ENCODE measurements at places on chromosomes 7 and 10. TPM values are rescaled to one million over a fixed set of nuclear protein-coding genes. Genes with fewer than 3 reads are reported as not detected.
A peak's percentile ranks its signal among the peaks of the same experiment; 100 is the strongest.

- H3K4me1 ChIP-seq: no peaks in the 10 kb centered on the region
- H3K27me3 ChIP-seq: no peaks in the 10 kb centered on the region
- H3K4me3 ChIP-seq: no peak overlapping the region
- H3K36me3 ChIP-seq: no peaks in the 10 kb centered on the region
Measured at GRCh38 chr10:8174762-8175161, 120.3 kb downstream of the GATA3 start.

GRCh38 chr10:110502851-110503301 lies 5.2 kb downstream of the DUSP5 start:
- no peaks in the 10 kb centered on the region for H3K27me3 ChIP-seq
- no peak for DNase-seq
- H3K4me3 ChIP-seq: no peak overlapping the region
- peaks cover 8% of the 10 kb centered on the region for H3K36me3 ChIP-seq
- peak overlapping the region; percentile 80 for H3K27ac ChIP-seq

GRCh38 chr10:51522858-51523257 lies 176.5 kb downstream of the CSTF2T start:
- no peak for DNase-seq
- no peaks in the 10 kb centered on the region for H3K36me3 ChIP-seq
- H3K4me1 ChIP-seq: no peaks in the 10 kb centered on the region
- peaks cover 24% of the 10 kb centered on the region for H3K27me3 ChIP-seq
- H3K4me3 ChIP-seq: no peak overlapping the region

- H3K27me3 ChIP-seq: no peaks in the 10 kb centered on the region
- no peak overlapping the region for H3K4me3 ChIP-seq
- DNase-seq: no peak
- no peaks in the 10 kb centered on the region for H3K36me3 ChIP-seq
- H3K4me1 ChIP-seq: peaks cover 21% of the 10 kb centered on the region
Measured at GRCh38 chr10:79226391-79227245, 120.7 kb upstream of the PPIF start.

DNA sequence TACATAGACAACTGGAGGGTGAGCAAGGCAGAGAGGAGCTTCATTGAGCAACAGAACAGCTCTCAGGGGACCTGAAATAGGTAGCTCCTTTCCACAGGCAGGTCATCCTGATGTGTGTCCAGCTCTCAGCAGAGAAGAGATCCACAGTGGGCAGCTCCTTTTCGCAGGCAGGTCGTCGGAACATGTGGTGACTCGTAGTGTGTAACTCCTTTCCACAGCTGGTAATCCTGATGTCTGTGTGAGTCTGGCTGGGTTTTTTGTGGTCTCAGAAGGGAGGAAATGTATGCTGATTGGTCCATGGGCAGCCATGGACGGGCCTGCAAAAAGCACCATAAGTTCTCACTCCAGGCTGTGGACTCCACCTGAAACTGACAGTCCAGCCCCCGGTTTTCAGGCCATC lies 24.4 kb upstream of the TES start:
- H3K27ac ChIP-seq: no peak overlapping the region
- H3K36me3 ChIP-seq: no peaks in the 10 kb centered on the region
- H3K4me1 ChIP-seq: no peaks in the 10 kb centered on the region
- H3K27me3 ChIP-seq: no peaks in the 10 kb centered on the region
- no peak overlapping the region for H3K4me3 ChIP-seq
- DNase-seq: no peak

GRCh38 chr7:66683770-66684123 lies 55.1 kb downstream of the KCTD7 start:
- no peak overlapping the region for H3K27ac ChIP-seq
- H3K4me3 ChIP-seq: no peak overlapping the region
- no peaks in the 10 kb centered on the region for H3K27me3 ChIP-seq
- DNase-seq: peak; percentile 33
- H3K4me1 ChIP-seq: peaks cover 49% of the 10 kb centered on the region

DNA sequence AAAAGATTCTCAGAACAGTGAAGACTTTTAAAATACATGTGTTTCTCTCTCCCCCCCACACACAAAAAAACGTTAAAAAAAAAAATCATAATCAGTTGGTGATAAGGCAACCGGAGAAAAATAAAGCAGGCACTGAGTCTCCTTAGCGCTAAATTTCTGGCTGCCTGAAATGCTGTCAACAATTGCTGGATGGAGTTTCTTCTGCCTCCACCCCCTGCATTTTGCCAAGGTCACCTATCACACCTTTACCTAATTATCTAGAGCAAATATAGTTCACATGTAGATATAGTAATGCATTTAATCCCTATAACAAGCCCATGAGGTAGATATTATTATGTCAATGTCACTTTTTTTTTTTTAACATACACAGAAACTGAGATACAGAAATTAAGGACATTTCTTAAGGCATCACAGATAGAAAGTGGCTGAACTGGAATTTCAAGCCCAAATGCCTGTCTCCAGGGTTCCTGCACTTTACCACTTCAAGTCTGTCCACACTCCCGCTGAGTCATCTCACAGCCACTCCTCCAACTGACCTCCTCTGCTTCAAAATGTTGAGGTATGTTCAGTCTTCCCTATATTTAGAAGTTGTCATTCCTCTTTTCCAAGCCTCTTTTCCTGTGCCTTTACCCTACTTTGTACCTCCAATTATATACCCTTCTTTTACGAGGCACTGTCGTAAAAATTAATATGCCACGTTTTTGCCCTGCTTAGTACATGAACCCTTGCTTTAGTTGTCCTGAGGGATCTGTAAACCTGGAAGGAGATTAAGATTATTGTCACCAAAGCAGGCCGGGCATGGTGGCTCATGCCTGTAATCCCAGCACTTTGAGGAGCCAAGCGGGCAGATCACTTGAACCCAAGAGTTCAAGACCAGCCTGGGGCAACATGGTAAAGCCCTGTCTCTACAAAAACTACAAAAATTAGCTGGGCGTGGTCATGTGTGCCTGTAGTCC lies 72.8 kb upstream of the MPP7 start:
- no peaks in the 10 kb centered on the region for H3K27me3 ChIP-seq
- no peaks in the 10 kb centered on the region for H3K36me3 ChIP-seq
- no peaks in the 10 kb centered on the region for H3K4me1 ChIP-seq
- H3K4me3 ChIP-seq: no peak overlapping the region
- H3K27ac ChIP-seq: no peak overlapping the region

ZNF722 gene
- total RNA-seq: not detected

CLIP2 gene
- total RNA-seq: 17.4 TPM

FGFR2 gene
- total RNA-seq: 1.1 TPM

AMZ1 gene
- 1.2 TPM for total RNA-seq

ASB15 gene
- not detected for total RNA-seq
